ENCODE measurements at places on chromosomes 1 and 21. TPM values are rescaled to one million over a fixed set of nuclear protein-coding genes. Genes with fewer than 3 reads are reported as not detected.

GRCh38 chr1:61453111-61453961, 271.6 kb downstream of the TM2D1 start:
- DNase-seq: peak; percentile 90
- H3K27me3 ChIP-seq: no peaks in the 10 kb centered on the region
- H3K36me3 ChIP-seq: no peaks in the 10 kb centered on the region
- H3K4me3 ChIP-seq: no peak overlapping the region

DNA sequence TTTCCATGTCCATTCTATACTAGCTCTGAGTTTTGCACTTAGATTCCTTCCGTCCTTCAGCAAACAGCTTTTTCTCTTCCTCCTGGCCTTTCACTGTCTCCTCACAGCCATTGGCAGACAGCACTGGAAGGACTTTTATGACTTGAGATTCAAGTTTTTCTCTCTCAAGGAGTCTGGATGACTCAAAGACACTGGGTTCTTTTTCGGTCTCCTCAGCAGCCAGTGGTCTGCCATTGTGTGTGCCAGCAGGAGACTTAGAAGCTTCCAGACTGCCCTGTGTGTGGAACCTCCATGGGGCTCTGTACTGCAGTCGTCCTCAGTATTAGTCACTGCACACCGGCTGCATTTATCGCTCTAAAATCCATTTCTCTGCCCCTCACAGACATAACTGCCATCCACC, 30.5 kb downstream of the NTNG1 start:
- H3K4me3 ChIP-seq: no peak overlapping the region
- DNase-seq: no peak
- H3K27ac ChIP-seq: no peak overlapping the region
- no peaks in the 10 kb centered on the region for H3K36me3 ChIP-seq
- no peaks in the 10 kb centered on the region for H3K27me3 ChIP-seq

DNA sequence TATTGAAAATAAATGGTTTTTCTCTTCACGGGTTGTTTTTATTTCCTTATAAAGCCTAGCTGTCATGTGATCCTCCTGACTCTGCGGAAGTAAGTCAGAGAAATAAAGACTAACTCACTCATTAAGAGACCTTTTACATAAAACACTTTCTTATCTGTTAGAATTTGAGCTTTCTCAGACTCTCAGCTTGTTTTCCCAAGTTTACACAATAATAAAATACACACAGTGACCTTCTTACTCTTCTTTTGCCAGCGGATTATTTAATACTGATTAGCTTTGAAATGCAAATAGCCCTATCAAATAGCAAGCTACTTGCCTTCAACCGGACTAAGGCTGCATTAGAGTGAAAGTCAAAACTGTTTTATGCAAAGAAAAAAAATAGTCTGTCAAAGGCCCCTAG, 45.5 kb upstream of the CXADR start:
- H3K27me3 ChIP-seq: no peaks in the 10 kb centered on the region
- no peak overlapping the region for H3K4me3 ChIP-seq
- no peak for DNase-seq
- H3K27ac ChIP-seq: peak overlapping the region; percentile 37
- no peaks in the 10 kb centered on the region for H3K36me3 ChIP-seq

The S100A7 gene
- not detected for total RNA-seq

The SLC6A9 gene
- 21.8 TPM for total RNA-seq

Measured in upper lobe of left lung (tissue), 6 donors.